ENCODE measurements at places on chromosomes 3 and 15. TPM values are rescaled to one million over a fixed set of nuclear protein-coding genes. Genes with fewer than 3 reads are reported as not detected.

DNA sequence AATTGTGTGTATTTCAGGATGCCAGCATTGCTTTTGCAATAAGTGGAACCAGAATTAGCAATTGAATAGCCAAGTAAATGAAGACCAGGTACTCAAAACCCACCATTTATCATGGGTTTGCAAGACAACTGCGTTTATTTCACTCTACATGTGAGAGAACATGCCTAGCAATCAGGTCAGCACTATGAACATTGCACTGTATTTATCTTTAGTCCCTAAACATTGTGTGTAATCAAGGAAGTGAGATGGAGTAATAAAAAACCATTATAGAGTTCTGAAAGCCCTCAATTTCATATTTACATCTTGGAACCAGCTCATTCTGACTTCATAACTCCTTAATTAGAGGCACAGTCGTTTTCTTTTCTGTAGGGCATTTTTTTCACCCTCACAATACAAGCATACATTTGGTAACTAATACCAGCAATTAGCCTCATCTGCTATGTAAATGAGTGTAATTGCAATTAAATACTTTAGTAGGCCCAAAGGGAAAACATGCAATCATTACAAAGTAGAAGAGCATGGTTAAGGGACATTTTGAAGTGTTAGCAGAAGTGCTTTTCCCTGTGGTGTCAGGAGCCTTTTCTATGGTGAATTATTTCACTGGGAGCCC lies 153.1 kb upstream of the DPH6 start:
- no peak for DNase-seq

- DNase-seq, result no peak
Measured at GRCh38 chr15:84669726-84670125, 11.7 kb upstream of the NMB start.

GRCh38 chr3:72386327-72387000 lies 461.8 kb downstream of the SHQ1 start:
- no peak for DNase-seq

DNA sequence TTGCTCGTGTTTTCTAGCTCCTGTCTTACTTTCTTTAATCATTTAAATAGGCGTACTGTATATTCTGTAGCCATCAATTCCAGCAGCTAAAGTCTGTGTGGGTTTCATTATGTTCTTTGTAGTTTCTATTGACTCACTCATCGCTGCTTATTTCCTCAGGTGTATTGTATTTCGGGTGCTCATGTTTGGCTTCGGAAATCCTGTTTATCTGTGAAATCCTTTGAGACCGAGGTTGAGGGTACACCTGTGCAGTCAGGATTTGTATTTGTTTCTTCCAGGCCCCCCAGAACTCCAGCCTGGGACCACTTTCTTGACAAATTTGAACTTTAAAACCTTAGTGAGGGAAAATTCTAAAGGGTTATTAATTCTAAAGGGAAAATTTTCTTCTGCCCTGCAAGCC lies 2.0 kb upstream of the PAK2 start:
- no peak for DNase-seq

DNA sequence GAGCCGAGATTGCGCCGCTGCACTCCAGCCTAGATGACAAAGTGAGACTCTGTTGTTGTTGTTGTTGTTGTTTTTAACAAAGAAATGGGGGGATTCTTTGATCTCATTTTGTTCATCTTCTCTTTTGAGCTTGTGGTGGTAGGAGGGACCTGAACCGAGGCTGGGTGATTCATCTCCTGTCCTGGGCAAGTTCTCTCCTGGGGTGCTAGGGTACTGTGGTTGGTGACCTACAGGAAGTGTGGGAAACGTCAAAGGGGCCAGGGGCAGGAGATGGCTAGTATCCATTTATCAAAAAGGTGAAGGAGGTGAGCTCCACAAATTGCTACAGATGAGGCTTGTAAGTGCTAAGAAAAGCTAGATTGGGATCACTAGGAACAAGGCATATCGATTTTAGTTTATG lies 14.3 kb downstream of the PPCDC start:
- no peak for DNase-seq

DNA sequence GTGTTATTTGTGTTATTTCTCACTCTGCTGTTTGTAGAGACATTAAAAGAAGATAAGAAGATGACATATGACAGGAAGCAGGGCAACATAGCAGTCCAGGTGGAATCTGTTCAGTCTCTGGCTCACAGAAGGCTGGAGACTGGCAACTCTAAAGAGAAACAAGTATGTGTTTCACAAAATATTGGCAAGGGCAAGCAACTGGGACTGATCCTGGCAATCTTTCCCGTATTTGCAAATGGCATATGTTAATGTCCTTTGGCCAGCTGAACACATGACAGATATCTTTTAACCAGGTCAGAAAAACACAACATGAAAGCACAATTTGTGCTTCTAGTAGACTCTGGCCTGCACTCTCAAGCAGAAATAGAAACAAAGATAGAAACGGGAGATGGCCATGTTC lies 1354.1 kb upstream of the EPHA6 start:
- DNase-seq, result no peak

DNA sequence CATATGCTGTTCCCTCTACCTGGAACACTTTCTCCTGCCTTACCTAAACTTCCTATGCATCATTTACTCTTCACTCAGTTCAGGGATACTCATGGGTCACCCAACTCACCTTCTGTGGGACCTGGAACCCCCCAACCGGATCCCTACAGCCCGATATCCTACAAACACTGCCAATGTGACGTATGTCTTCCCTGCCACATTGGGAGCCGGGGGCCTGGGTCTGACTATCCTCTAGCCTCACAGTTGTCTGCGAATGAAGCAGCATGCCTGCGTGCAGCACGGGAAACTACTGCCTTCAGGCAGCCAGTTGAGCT lies 405 bp downstream of the NPRL2 start:
- DNase-seq, result no peak

DNA sequence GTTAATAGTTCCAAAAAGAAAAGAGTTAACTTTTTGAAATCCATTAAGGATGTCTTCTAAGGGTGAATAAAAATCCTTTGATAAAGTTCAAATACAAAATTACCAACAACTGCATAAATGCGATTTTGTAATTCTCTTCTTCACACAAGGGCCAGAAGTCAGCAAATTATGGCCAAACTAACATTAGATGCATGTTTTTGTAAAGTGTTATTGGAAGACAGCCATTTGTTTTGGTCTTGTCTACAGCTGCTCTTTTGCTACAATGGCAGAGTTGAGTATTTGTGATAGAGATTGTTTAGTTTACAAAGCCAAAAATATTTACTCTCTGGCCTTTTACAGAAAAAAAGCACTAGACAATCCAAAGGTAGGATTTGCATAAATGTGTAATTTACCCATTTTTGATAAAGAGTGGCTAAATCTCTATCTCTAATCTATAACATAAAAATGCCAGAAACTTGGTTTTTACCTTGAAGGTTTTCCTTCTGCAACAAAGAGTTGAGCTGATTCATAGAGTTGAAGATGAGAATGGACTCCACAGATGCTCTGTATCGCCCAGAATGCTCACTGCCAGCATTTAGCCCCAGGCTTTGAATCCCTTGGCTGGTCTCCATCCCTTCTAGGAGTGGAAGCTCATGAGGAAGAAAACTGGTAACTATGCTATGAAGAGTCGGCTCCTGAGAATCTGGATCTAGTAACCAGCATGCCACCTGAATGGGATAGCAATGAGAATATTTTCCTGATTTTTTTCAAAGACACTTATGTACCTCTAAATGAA lies 64.5 kb downstream of the POLQ start:
- DNase-seq, result no peak

DNA sequence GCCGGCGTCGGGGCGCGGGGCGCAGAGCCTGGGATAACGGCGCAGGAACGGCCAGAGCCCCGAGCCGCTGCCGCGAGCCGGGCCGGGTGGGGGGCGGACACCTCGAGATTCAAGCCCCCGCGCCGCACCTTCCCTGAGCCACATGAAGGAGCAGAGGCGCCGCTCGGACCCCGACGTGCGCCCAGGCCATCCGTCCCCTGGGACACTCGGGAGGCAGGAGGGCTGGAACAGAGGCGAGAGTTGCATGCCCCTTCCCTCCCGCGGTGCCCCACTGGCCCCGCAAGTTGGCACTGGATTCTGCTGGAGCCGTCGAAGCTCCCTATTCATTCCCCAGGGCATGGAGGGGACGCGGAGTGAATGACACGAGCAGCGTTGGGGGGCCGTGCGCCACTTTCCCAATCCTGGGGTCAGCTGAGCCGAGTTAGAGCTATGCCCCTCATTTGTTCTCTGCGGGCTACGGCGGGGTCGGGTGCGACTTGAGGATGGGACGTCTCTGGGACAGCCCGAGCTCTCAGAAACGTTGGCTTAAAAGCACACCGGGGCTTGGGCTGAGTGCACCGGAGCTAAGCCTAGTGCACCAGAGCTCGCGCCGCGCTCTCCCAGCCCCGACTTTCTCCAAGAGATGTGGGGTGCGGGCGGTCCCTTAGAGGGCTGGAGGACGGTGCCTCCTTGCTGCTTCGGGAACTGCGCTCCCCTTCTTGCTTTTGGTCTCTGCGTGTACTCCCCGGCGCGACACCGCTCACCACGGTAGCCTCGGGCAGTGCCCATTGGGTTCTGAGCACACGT lies 588 bp downstream of the SLC6A1 start:
- DNase-seq, result no peak

DNA sequence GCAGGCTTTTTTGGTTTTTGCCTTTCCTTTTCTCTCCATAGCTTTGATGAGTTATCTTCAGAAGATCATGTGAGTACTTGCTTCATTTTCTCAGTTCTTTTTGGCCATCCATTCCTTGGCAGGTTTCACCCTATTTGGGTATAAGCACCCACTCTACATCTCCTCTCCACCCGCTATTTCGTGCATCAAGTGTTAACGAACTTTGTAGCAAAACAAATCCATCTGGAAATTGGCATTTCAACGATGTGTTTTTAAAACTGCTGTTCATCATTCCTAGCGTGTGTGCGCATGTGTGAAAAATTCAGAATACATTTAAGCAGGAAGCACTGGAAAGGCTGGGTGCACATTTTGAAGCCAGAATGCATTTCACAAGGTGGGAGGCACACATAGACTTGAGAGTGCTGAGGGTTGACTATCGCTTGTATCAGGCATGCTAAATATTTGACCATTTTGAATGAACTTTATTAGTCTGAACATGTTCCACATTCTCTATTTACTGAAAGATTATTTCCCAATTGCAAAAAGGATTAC lies 89.7 kb upstream of the FHIT start:
- DNase-seq, result no peak

GRCh38 chr3:160754371-160754854 lies 1.6 kb upstream of the PPM1L start:
- no peak for DNase-seq

DNA sequence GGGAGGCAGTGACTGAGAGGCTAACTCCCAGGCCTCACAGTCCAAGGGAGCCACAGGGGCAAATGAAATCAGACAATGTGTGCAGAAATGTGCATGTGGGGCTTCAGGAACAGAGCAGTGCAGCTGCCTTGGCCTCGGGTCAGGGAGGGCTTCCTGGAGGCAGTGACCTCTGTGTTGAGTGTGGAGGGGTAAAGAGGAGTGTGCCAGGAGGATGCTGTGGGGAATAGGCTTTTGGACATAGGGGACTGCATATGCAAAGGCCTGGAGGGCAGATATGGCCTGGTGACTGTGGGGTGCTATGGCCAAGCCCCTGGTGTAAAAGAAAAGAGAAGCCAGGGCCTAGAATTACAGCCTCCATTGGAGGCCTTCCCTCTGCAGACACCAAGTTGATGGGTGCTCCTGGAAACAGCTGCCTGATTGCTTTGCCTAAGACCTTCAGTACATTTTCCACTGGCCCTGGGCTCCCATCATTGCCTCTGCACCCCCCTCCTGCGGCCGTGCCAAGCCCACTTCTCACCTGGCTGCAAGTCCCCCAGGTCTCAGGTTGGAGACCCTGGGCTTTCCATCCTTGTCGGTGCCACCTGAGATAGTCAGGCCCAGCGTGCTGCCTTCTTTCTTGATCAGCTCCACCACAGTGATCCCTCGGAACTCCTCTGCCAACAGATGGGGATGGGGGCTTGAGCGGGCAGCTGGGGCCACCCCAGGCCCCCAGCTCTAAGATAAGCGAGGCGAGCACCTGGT lies 15.1 kb downstream of the GRIP2 start:
- DNase-seq, result peak; percentile 35

The SAXO2 gene
- polyA plus RNA-seq, result 2.5 TPM

All from aorta (tissue), 5 donors.